ENCODE measurements at places on chromosomes 13 and 19.

- DNase-seq = no peak
Observed at GRCh38 chr13:50509167-50509566, 334.3 kb downstream of the DLEU7 start.

- DNase-seq = no peak
Observed at GRCh38 chr13:24107955-24108614, 52.4 kb upstream of the SPATA13 start.

DNA sequence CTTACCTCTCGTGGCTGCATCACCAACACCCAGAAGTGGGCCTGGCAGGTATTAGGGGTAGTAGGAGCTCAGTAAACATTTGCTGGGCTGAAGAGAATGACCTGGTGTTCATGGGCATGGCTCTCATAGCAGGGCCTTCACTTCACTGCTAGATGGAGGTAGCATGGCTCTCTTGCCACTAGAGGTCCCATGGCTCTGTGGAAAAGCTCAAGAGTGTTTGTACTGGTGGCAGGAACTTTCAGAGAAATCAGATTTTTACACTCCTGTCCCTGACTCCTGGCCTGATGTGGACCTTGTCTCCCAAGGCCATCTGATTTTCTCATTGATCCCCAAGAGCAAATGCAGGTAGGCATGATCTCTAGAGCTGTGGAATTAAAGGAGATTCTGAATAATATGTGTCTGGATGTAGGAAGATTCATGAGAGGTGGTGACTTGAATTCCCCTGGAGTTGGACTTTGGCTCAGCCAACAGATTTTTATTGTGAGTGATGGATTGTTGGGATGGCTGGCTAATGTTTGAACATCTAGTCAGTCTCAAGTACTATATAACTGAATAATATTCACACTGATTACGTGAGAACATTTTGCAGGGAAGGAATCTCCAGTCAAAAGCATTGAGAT, 5.7 kb downstream of the ZNF574 start:
- no peak for DNase-seq

- DNase-seq = no peak
Observed at GRCh38 chr19:50175924-50176323, 12.8 kb upstream of the IZUMO2 start.

DNA sequence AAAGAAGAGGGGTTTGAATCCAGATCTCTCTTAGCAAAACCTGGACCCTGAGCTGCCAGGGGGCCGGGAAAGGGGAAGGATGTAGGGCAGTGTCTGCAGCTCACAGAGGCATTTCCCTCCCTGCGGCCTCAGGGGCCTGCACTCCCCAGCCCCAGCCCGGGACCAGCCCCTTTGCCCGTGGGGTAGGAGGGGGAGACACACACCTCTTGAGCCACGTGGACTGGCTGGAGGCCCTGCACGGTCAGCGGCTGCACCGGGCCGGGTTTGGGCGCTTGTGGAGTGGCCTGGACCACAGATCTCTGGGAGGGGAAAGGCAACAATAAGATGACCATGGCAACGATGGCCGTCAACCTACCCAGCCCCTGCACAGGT, 26.9 kb downstream of the RFX1 start:
- DNase-seq = no peak

DNA sequence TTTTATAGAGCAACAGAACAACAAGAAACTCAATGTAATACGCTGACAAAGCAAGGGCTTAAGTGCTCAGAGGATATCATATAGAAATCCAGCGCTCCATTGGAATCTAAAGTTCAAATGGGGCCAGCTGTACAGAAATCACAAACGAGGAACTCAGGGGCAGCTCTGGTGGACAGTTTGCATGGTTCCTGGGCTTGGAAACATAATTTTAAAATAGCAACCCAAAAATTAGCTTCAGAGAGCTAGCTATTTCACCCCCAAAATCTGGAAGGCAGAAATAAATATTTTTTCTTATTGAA, 19.2 kb upstream of the LATS2 start:
- DNase-seq = no peak

- DNase-seq = no peak
Observed at GRCh38 chr13:108586826-108587225, 42.6 kb upstream of the MYO16 start.

DNA sequence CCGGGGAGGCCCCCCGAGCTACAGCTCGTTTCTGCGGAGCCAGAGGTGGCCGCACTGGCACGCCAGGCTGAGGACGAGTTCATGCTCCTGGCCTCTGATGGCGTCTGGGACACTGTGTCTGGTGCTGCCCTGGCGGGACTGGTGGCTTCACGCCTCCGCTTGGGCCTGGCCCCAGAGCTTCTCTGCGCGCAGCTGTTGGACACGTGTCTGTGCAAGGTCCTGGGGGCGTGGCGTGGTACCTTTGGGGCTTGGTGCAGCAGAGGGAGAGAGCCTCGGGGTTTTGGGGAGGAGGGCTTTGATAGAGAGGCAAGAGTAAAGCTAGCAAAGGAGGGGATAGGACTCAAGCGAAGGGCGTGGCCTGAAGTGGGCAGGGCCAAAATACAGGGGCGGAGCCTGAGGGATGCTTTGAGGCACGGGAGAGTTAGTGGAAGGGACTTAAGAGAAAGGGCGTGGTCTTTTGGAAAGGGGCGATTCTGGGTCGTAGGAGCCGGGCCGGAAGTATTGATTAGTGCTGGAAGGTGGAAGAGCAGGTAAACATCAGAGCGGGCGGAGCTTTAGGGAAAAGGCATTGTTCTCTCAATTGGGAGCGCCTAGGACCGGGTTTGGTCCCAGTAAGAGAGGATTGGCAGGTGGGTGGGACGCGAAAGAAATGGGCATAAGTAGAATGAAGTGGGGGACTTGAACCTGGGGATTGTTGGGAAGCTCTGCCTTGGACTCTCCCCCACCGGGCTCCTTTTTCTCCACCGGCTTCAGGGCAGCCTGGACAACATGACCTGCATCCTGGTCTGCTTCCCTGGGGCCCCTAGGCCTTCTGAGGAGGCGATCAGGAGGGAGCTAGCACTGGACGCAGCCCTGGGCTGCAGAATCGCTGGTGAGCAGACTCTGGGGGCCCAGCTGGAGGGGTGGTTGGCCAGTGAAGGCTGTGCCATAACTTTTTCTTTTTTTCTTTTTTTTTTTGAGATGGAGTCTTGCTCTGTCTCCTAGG, 1.2 kb downstream of the PPM1N start:
- no peak for DNase-seq

GRCh38 chr13:36212789-36213188, 1.6 kb downstream of the SOHLH2 start:
- DNase-seq = no peak

DNA sequence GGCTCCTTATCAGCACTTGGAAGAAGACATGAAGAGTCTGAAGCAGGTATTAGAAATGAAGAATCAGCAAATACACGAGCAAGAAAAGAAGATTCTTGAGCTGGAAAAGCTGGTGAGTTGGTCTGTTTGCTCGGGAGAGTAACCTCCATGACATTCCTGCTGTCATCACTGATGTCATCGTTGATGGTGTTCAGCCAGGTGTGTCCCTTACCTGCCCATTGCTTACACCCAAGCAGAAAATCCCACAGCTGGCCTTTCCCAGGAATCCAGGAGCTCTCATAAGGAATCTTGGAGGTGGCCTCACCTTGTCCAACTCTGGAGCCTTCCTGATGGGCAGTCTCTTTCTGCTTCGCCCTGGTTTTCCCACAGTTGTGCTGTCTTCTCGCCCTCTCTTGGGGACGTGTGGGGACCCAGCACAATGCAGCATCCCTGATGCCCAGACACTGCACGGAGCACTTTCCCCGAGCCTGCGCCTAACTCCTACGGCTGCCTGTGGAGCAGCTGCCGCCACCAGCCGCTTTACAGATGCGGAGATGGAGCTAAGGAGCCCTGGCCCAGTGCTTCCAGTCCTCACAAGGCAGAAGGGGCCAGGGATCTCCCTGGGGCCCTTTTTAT, 97.0 kb downstream of the SLC7A1 start:
- DNase-seq = no peak

DNA sequence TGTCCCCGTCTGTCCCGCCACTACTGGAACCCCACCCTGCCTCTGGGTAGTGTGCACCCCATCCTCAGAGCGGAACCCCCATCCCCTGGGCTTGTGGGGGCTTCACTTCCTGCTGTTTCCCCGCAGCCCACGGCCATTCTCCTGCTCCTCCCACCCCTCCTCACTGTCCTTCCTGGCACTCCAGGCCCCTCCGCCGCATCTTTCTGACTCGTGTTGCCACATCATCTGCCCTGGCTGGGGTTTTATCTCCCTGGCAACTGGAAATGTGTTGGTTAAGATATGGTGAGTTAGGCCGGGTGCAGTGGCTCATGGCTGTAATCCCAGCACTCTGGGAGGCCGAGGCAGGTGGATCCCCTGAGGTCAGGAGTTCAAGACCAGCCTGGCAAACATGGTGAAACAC, 37.3 kb downstream of the KDM4B start:
- no peak for DNase-seq

Data from esophagus muscularis mucosa (tissue), 4 donors.